Activated T-cell treated with anti-CD3 and anti-CD28 coated beads, Interleukin-2, amount 50 U/mL, for 4 hours (primary cell): ENCODE measurements at places on chromosomes 13 and 19. TPM values are rescaled to one million over a fixed set of nuclear protein-coding genes. Genes with fewer than 3 reads are reported as not detected.

- no peak for DNase-seq
Measured at GRCh38 chr19:12513531-12514061, 29.0 kb upstream of the ZNF709 start.

- no peak for DNase-seq
Measured at GRCh38 chr19:7654401-7654800, 14.4 kb upstream of the RETN start.

DNA sequence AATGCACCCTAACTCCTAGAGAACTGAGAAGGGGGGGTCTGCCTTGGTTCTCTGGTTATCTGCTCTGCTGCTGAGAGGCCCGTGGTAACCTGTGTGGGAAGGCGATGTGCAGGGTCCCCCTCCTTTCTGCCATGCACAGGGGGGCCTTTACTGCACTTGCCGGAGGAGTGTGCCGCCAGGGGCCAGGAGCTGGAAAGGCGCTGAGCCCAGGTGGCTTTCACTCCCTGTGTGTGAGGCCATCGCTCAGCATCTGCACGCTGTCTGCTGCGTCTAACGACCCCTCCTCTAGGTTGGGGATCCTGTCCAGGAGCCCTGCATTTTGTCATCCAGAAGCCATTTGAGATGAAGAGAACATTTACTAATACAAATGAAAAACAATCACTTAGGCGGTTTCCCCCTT lies 37.0 kb upstream of the TEX29 start:
- no peak for DNase-seq

GRCh38 chr19:50273821-50274220 lies 55.4 kb downstream of the KCNC3 start:
- no peak for DNase-seq

The ZAR1L gene
- not detected for total RNA-seq

DNA sequence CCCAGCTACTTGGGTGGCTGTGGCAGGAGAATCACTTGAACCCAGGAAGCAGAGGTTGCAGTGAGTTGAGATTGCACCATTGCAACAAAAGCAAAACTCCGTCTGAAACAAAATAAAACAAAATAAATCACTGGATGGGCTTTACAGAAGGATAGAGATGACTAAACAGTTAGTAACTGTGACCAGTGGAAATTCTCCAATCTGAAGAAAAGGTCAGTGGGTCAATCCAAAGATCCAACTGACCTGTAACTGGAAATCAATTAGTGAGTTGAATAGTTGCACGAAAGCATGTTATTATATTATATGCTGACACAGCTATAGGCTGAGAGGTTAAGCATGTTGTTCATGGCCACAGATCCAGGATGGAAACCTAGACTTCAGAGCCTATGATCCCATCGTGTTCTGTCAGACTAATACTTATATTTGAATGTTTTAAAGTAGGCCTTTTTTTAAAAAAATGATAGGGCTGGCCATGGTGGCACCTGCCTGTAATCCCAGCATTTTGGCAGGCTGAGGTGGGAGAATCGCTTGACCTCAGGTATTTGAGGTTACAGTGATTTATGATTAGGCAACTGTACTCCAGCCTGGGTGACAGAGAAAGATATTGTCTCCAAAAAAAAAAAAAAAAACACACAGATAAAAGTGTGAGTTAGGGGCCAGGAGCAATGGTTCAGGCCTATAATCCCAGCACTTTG lies 1.4 kb downstream of the ECH1 start:
- no peak for DNase-seq

- DNase-seq, result no peak
Measured at GRCh38 chr19:54026656-54027055, 35.2 kb downstream of the CACNG6 start.

- no peak for DNase-seq
Measured at GRCh38 chr19:45900738-45901431, 1.5 kb downstream of the MYPOP start.

The ZNF71 gene
- total RNA-seq, result 6.4 TPM

GRCh38 chr19:46840498-46840942 lies 10.1 kb downstream of the AP2S1 start:
- peak; percentile 46 for DNase-seq

DNA sequence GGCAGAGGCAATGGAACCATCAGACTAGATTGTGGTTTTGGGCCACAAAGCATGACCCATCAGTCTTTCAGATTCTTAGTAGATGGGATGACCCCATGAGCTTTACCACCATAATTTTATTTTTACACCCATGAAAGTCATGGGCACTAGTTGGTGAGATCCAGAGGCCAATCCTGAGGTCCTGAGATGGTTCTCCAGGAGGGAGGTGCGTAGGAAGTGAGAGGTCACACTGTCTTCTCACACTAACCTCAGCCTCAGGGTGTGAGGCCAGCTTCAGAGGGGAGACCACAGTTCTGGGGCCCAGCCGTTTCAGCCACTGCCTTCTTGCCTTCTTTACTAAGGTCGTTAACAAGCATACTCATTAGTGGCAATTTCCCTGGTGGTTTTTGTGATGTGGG lies 106.4 kb downstream of the AKAP11 start:
- DNase-seq, result no peak

- DNase-seq, result no peak
Measured at GRCh38 chr13:107450931-107451330, 764.4 kb downstream of the LIG4 start.

GRCh38 chr13:33537026-33537425 lies 251.5 kb upstream of the STARD13 start:
- DNase-seq, result no peak

DNA sequence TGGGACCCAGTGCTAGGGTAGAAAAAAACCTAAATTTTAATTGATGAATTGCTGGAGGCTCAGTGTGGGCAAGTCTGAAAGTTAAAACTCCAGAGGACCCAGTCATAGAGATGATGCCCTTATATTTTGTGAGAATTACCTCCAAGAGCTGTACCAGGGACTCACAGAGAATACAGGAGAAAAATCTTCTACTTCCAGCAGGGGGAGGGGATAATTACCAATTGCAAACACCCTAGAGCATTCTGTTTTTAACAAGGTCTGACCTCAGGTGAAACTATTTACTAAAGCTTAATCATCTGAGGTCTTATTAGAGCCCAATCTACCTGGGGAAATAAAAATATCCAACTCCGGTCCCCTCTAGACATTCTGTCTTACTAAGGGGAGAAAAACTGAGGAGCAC lies 994.7 kb upstream of the MIR17HG start:
- no peak for DNase-seq

The CYSLTR2 gene
- total RNA-seq, result 0.43 TPM
